Panc1 (cell line): ENCODE measurements at places on chromosomes 12 and 14. TPM values are rescaled to one million over a fixed set of nuclear protein-coding genes. Genes with fewer than 3 reads are reported as not detected.

Gene WDR89
- total RNA-seq = 13.0 TPM

Gene TSHR
- not detected for total RNA-seq

Gene KCNH3
- 0.64 TPM for total RNA-seq

DNA sequence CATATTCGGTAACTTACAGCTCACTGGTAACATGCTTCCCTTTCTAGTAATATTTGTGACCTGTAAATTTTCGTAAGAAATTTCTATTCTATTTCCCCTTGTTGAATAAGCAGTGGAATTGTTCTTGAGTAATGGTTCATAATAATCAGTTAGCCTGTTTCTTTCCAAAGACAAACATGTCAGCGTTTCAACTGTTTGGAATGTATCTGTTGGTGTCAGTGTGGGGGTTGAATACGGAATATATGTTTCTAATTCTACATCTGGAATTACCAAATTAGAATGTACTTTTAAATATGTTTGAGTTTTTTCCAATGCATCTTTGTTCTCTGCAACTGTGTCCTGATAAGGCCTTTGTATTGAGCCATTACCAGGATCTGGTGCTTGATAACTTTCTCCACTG, 2.0 kb downstream of the BBS10 start:
- DNase-seq = no peak

DNA sequence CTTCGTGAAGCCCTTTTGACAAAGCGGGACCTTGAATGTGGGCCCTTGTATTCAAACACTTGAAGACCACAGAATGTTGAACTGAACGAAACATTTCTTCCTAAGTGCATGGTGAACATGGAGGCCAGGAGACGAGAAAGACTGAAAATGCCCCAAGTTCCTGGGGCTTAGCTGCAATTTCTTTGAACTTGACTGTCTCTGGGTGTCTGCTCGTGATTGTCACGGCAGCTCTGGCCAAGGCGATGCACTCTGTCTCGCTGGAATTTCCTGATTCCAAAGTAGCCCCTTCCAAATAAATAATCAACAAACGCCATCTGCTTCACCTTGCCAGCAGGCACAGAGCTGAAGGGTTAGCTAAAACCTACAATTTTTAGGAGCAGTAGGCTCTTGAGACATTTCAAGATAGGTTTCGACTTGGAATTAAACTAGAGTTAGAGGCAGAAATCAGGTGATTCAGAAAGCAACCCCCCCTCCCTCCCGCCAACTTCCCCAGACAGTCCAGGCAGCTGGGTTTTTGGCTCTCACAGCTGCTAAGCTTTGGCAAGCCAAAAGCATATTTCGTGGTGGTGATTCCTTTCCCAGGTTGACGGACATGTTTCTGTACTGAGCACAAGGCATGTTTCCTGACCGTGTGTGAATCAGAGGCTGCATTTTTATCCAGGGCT, 13.5 kb upstream of the IRF2BPL start:
- DNase-seq = no peak

DNA sequence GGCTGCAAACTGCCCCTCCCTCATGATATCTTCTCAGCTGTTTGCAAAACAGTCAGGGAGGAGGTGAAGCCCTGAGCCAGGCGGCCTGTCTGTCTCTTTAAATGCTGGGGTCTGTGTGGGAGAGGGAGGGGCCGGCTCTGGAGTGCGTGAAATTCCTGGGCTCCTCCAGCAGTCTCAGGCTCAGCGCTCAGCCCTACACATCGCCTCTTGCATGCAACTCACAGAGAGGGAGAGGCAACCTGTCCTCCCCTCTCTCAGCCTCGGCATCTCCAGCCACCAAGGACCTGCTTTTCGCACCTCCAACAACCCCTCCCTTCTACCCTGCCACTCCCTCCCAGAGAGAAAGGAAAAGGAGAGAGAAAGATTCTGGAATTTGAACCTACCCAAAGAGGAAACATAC, at the start of gene NRXN3:
Gene NRXN3 (plus strand): TSS at position 171 of the 400 bp plus-strand sequence. CDS start 72,721 bp downstream, outside the sequence.
- DNase-seq = no peak

DNA sequence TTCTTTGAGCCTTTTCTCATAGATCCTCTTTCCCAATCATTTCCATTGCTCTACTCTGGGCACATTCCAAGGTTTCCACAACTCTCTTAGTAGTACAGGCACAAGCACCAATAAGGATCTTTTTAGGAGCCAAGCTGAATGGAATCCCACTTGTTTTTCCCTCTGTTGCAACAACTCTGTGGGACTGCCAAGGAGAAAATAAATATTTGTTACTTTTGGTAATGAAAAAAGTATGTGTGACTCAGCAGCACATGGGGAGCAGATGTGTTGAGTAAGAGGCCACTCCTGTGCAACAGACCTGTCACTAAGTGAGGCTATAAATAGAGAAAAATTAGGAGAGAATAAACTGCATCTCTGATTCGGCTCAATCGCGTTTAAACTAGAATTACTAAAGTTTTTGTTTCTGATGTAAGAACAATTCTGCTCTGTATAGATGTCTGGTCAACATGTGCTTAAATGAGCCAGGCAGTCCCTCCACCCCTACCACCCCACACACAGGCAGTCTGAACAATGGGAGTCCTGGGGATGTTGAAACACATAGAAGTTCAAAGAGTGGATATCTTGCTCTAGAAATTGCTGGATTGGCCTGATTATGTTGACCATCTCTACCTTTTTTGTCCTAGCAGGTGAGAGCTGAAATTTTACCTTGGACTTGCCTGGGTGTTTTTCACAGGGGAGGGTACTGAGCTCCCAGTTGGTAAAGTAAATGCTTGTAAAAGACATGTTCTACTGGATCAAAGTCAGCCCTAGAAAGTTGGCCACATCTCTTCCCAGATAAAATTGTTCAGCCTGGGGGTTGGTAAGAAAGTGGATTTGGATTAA, 244.3 kb upstream of the NOVA1 start:
- peak; percentile 88 for DNase-seq

DNA sequence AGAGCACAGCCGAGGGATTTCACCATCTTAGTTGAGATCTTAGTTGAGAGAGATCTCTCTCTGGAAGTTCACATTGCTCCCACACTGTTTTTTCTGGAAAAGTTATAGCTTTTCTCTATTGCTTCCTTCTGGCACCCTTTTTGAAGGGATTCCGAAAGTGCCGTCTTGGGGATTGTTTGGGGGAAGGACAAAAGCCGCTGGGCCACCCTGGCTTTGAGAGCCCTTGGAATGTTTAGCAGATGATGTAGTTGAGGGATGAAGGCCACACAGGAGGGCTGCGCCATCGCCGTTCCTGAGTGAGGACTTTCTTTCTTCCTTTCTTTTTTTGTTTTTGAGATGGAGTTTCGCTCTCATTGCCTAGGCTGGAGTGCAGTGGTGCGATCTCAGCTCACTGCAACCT, 17.7 kb downstream of the PLEKHG3 start:
- no peak for DNase-seq

DNA sequence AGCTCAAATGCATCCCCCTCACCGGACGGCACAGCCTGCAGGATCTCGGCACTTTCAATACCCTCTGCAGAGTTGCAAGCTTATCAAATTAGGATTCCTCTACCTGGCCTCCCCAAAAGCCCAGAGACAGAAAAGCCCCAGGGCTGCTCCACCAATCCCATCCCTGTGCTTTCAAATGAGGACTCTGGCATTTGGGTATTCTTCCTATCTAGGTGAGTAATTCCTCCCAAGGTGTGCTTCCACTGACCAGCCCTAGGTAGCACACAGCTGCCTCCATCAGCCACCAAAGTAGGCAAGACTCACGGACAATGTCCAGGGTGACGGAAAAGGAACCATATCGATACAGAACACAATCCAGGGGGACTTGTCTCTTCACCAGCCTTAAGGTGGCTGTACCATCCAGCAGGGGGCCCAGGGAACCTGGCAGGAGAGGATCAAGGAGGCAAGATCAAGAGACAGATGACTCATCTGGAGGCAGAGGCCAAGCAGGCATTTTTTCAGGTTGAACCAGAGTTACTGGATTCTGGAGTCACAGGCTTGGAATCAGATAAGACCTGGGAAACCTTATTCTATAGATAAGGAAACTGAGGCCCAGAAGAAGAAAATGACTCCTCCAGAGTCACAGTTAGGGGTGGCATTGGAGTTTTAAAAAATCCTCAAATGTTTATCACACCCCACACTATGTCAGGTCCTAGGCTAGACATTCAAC, 9.9 kb downstream of the PMEL start:
- DNase-seq = no peak

DNA sequence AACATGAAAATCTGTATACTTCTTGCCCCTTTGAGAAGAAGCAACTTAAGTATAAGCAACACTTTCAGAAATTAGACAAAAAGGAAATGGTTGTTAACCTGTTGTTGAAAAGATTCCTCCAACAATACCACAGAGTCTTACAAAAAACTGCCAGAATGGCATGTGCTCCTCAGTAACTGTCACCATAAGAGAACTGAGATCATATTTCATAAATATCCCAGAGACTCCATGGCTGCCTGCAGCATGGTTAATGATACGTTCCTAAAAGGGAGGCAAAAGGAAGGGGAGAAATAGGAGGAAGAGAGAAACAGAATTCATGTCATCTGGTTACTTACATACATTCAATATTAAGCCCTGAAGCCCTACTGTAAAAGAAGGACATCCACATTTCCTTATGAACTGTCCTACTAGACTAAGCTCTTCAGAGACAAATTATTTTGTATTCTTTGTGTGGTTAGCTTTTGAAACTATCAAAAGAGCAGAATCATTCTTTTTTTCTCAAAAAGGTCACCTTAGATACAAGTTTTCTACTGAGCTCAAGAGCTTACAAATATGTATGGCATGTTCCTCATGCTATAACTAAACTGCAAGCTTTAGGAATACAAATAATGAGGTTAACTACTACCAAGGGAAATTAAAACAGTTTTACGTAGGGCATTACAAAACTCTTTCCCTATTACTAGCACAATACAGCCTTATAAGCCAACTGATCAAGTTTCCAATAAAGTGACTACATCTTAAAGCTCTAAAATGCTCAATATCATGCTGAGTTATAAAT, 37.8 kb downstream of the ERGIC2 start:
- no peak for DNase-seq

DNA sequence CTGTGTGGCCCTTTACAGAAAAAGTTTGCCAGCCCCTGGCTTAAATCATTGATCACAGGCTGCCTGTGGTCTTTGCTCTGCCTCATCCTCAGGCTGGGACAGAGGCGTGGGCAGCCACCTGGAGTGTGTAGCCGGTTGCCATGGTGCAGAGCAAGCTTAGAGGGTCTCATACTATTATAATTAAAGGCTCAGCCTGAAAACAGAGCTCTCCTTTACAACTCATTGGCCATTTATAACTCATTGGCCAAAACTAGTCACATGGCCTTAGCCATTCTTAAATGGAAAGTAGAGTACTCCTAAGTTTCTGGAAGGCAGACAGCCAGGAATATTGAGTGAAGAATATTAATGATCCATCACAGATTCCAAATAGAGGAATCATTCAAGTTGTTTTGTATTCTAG, 3.0 kb downstream of the HSP90B1 start:
- DNase-seq = no peak

- no peak for DNase-seq
Observed at GRCh38 chr14:41773536-41774279, 167.0 kb downstream of the LRFN5 start.

GRCh38 chr12:113903381-113903863, 62.7 kb downstream of the RBM19 start:
- DNase-seq = no peak

DNA sequence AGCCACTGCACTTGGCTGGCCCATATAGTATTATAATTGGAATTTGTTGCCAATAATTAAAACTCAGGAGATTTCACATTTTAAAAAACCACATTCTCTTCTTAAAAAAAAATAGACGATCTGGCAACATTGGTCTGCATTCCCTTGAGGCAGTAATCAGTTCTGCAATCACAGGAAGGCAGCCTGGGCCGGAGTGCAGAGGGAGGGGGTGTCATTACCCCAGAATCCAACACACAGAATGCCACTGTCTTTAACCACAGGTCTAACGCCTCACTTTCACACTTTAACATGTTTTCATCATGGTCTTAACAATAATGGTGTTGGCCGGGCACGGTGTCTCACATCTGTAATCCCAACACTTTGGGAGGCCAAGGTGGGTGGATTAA, 100.1 kb downstream of the SCARB1 start:
- DNase-seq = no peak

GRCh38 chr12:1915082-1915968, 3.1 kb downstream of the CACNA2D4 start:
- no peak for DNase-seq

- DNase-seq = no peak
Observed at GRCh38 chr12:113030875-113031525, 25.5 kb upstream of the DTX1 start.

DNA sequence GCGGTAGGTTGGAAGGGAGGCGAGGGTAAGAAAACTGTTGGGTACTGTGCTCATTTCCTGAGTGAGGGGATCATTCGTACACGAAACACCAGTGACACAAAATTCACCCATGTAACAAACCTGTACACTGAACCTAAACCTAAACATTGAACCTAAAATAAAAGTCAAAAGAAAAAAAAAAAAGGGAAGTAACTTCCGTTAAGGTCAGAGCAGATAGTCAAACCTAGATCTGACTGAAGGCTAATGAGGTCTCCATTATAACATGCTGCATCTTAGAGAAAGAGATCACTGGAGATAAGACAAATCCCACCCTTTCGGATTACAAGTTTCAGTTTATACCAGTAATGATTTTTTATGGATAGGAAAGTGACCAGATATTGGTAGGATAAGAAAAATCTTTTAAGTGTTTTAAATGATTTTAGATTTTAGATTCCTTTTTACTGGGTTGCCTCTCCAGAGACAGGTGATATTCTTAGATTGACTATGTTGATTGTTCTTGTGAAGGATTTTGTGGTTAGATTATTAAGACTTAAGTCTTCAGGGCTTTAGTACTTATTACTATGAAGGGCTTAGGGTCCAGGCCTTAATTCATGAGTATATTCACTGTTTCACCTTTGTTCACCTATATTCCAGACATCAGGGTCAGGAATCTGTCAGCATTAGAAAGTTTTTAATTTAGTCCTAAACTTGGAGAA, 11.2 kb upstream of the NCKAP1L start:
- DNase-seq = no peak

- no peak for DNase-seq
Observed at GRCh38 chr14:99261912-99262787, 9.8 kb downstream of the BCL11B start.

DNA sequence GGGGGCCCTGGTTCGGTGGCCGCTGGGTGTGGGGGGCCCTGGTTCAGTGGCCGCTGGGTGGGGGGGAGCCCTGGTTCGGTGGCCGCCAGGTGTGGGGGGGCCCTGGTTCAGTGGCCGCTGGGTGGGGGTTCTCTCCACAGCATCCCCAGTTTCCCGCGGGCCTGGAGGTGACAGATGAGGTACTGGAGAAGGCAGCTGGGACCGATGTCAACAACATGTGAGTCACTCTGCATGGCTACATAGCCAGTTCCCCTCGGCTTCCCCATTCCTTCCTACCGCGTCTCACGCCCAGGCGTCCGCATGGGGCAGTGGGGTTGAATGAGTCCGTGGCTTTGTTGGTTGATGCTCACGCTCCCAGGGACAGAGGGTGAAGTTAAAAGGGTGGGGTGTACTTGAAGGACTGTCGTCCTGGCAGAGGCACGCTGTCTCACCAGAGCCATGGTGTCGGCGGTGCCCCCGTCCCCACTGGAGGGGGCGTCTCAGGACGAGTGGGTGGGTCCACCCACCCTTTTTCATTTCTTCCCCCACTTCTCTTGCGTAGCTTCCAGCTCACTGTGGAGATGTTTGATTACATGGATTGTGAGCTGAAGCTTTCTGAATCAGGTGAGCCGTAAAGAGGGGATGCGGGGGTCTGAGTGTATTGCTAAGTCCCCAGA, 15.6 kb downstream of the HIP1R start:
- no peak for DNase-seq
